ENCODE measurements at places on chromosomes 2 and 18.
A peak's percentile ranks its signal among the peaks of the same experiment; 100 is the strongest.

DNA sequence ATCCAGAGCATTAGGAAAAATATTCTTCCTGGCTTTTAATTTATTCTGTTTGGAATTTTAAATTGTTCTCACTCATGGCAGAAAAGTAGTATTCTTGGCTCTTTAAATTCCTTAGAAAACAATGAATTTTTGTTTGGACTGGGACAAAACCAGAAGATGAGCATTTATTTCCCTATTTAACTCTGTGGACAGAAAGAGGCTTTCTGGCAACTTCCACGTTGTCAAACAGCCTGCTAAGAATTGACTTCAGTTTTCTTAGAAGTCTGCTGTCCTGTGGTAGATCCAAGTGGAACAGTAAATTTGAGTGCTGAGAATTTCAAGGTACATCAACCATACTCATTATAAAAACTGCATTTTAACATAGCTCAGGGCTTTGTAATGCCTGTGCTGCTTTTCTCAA lies 83.8 kb downstream of the MGAT5 start:
- no peak for DNase-seq

GRCh38 chr2:169571571-169571970 lies 2.1 kb downstream of the FASTKD1 start:
- no peak for DNase-seq

GRCh38 chr2:144596073-144596871 lies 76.4 kb upstream of the ZEB2 start:
- no peak for DNase-seq

- DNase-seq = no peak
Measured at GRCh38 chr2:101265893-101266499, 13.3 kb downstream of the CNOT11 start.

- peak; percentile 37 for DNase-seq
Measured at GRCh38 chr2:124542932-124543640, 518.0 kb downstream of the CNTNAP5 start.

DNA sequence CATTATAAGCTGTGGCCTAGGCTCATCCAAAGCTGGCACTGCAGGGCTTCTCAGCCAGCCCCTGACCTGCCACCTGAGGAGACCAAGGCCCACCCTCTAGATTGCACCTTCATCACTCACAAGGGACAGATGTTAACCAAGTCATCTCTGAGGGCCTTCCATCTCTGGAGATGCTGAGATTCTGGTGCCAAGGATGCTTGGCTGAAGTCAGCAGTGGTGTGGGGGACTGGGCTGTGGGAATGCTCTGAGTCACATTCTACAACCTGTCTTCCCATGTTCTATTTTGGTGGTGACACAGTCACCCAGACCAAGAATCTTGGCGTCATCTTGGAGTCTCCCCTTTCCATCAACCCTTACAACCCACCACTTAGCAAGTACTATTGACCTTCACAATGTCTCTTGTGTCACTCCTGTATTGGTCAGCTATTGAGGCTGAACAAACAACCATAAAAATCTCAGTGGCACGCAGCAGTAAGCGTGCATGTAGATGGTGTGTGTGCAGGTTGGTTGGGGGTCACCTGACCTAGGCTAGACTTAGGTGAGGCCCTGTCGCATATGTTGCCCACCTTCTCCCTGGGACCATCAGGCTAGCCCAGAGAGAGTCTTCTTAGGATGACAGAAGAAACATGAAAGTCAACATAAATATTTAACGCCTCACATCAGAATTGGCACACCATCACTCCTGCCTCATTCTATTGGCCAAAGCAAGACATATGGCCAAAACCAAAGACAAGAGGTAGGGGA lies 135.0 kb downstream of the SMAD7 start:
- no peak for DNase-seq

- no peak for DNase-seq
Measured at GRCh38 chr18:57267368-57267925, 84.9 kb upstream of the ST8SIA3 start.

- no peak for DNase-seq
Measured at GRCh38 chr2:158748926-158749590, 46.1 kb upstream of the DAPL1 start.

DNA sequence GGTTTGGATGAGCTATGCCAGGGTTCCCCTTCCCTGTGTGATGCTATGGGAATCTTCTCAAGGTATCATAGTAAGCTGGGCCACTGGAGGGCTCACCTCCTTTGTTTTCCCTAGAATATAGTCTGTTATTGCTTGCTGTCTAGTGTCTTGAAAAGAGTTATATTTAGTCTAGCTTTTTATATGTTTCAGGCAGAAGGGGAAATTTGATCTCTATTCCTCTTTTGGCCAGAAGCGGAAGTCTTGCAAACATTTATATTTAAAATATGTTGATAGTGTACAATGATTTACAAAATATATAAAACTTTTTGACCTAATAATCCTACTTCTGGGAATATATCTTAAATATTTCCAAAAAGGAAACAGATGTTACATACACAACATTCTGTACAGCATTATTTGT lies 260.7 kb downstream of the FHOD3 start:
- DNase-seq = no peak

DNA sequence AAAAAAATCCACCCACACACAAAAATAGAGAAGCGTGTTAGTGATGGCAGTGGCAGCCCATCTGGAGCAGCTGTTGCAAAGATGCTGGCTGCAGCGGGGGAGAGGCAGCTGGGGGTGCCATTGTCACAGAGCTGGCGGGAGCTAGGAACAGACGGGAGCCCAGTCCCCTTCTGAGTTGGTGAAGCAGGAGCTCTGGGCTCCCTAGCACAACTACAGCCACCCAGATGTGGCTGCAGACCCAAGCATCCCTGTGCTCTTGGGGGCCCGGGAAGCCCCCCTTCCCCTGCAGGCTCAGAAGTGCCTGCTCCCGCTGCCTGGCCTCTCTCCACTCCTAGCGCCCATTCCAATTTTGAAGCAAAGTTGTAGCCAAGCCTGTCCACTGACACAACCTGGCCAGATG lies 366.6 kb upstream of the MC4R start:
- no peak for DNase-seq

DNA sequence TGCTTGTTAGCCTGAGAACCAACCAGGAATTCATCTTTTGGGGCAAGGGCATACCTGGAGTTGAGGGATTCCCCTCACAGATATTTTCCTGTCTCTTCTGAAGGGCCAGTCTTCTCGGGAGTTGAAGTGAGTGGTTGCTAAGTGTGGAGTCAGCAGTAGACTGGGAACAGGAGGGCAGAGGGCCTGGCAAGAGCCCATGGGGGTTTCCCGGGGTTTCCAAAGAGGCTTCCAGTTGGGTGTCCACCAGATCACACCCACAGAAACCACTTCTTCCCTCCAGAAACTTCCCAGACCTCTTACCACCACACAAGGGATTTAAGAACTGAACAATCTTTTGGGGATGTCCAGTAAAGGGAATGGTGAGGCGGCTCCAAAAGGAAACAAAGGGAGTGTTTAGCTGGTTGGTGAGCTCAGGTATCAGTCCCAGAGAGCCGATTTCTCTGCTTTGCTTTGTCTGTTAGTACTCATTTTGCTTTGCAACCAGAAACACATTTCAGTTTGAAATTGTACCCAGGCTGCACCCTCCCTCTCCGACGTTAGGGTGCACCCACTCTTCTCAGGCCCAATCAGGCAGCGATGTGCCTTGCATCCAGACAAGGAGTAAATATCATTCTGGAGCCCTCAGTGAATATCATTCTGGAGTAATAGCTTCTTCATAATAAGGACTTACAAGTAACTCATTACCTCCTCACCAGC lies 47.5 kb upstream of the SPATS2L start:
- DNase-seq = no peak

GRCh38 chr2:21231985-21232384 lies 108.2 kb downstream of the TDRD15 start:
- no peak for DNase-seq

DNA sequence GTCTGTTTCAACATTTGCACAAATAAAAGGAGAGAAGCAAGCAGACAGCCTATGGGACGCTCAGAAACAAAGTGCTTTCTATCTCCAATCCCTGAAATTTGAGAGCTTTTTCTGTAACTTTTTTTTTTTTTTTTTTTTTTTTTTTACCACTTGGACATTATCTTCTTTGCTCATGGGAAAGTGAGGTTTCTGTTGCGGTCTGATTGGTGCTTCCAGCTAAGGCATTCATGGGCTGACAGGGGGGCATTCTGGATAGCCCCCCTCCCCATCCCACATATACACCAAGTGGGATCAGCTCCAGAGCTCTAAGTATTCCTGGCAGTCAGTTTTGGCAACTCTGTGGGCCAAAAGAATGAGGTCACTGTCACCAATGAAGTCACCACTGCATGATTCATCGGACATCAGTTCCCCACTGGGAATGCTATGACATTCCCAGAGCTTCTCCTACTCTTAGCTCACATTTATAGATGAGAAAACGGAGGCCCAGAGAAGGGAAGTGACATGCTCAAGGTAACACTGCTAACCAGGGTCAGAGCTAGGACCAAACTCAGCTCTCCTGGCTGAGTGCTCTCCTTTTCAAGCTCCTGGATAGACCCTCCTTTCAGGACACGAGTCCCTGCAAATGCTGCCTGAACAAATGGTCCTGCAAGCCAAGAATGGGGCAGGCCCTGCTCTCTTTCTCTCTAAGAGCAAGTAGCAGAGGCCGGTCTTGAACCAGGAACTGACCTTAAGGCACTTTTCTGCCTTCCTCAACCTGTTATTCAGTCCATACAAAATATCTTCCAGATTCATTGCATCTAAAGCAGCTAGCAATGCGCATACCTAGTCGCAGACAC lies 61.3 kb downstream of the TMEM247 start:
- no peak for DNase-seq

Data from left ventricle myocardium superior (tissue), 1 donor.